A375 (cell line): ENCODE measurements at places on chromosomes 7 and 10. TPM values are rescaled to one million over a fixed set of nuclear protein-coding genes. Genes with fewer than 3 reads are reported as not detected.

RBP3 gene
- total RNA-seq = not detected in 2 replicates

TBX20 gene
- total RNA-seq = 2.2 and 2.9 TPM in 2 replicates

PDZD8 gene
- total RNA-seq = 14.7 and 17.5 TPM in 2 replicates

RNF32 gene
- total RNA-seq = 0.30 and 0.53 TPM in 2 replicates

CCT6A gene
- total RNA-seq = 295 and 299 TPM in 2 replicates

SMO gene
- total RNA-seq = 14.0 and 15.6 TPM in 2 replicates

CNNM1 gene
- total RNA-seq = 0.05 TPM in 1 of 2 replicates, not detected in the other

BTAF1 gene
- 35.0 and 39.6 TPM in 2 replicates for total RNA-seq

GPR15LG gene
- total RNA-seq = not detected in 2 replicates

ENTPD1 gene
- total RNA-seq = 0.08 TPM in 1 of 2 replicates, not detected in the other

GLI3 gene
- total RNA-seq = 4.0 and 5.5 TPM in 2 replicates

OGDHL gene
- total RNA-seq = 2.7 and 3.0 TPM in 2 replicates

PDE6C gene
- not detected in 2 replicates for total RNA-seq

C7orf33 gene
- total RNA-seq = not detected in 2 replicates

LHFPL3 gene
- not detected in 2 replicates for total RNA-seq

PSTK gene
- total RNA-seq = 7.8 and 8.3 TPM in 2 replicates

LOXL4 gene
- total RNA-seq = 393 and 394 TPM in 2 replicates

MASTL gene
- 19.3 and 21.4 TPM in 2 replicates for total RNA-seq

TMEM140 gene
- 1.8 and 2.9 TPM in 2 replicates for total RNA-seq

INA gene
- not detected in 2 replicates for total RNA-seq

THSD7A gene
- total RNA-seq = 0.38 and 0.82 TPM in 2 replicates

SMKR1 gene
- total RNA-seq = 3.6 and 5.9 TPM in 2 replicates

PRKAR2B gene
- total RNA-seq = 8.6 and 9.7 TPM in 2 replicates

HOGA1 gene
- total RNA-seq = 1.7 and 1.9 TPM in 2 replicates

NPY4R2 gene
- total RNA-seq = 0.29 TPM in 1 of 2 replicates, not detected in the other

MACC1 gene
- 0.08 and 0.19 TPM in 2 replicates for total RNA-seq

CLRN3 gene
- not detected in 2 replicates for total RNA-seq

ASZ1 gene
- not detected in 2 replicates for total RNA-seq

ASB4 gene
- total RNA-seq = not detected in 2 replicates

DGKI gene
- under 0.01 and 0.24 TPM in 2 replicates for total RNA-seq

DRGX gene
- not detected in 2 replicates for total RNA-seq

IL15RA gene
- 3.9 and 5.7 TPM in 2 replicates for total RNA-seq

RPEL1 gene
- not detected in 2 replicates for total RNA-seq

UMAD1 gene
- total RNA-seq = 8.8 and 10.1 TPM in 2 replicates

CFAP69 gene
- total RNA-seq = 4.8 and 13.1 TPM in 2 replicates

TEX47 gene
- total RNA-seq = not detected in 2 replicates

ALOX5 gene
- total RNA-seq = 0.30 TPM in 1 of 2 replicates, not detected in the other

EEF1AKMT2 gene
- total RNA-seq = 22.6 and 28.7 TPM in 2 replicates

OR2A5 gene
- not detected in 2 replicates for total RNA-seq

SLC26A3 gene
- not detected in 2 replicates for total RNA-seq

LRRC18 gene
- not detected in 2 replicates for total RNA-seq

IGFBP3 gene
- 154 and 159 TPM in 2 replicates for total RNA-seq

FAM25G gene
- not detected in 2 replicates for total RNA-seq

BEND7 gene
- total RNA-seq = 5.4 and 6.7 TPM in 2 replicates

COL13A1 gene
- total RNA-seq = 59.4 and 61.0 TPM in 2 replicates

CYP3A7 gene
- not detected in 2 replicates for total RNA-seq

PIK3CG gene
- 0.30 TPM in 1 of 2 replicates, not detected in the other for total RNA-seq

CUZD1 gene
- total RNA-seq = 0.66 and 0.72 TPM in 2 replicates

LBX1 gene
- not detected in 2 replicates for total RNA-seq

ELFN1 gene
- total RNA-seq = 0.24 and 0.60 TPM in 2 replicates

ARL3 gene
- total RNA-seq = 8.1 and 8.3 TPM in 2 replicates

CNTNAP2 gene
- total RNA-seq = 0.57 and 0.69 TPM in 2 replicates

PON3 gene
- not detected in 2 replicates for total RNA-seq

PDK4 gene
- 5.4 and 6.8 TPM in 2 replicates for total RNA-seq

ANXA8 gene
- total RNA-seq = 0.21 and 0.34 TPM in 2 replicates

OR2A1 gene
- total RNA-seq = not detected in 2 replicates

NUTM2B gene
- 0.42 and 0.91 TPM in 2 replicates for total RNA-seq
